ENCODE measurements at places on chromosomes 1 and 21. TPM values are rescaled to one million over a fixed set of nuclear protein-coding genes. Genes with fewer than 3 reads are reported as not detected.

The CBR3 gene
- 0.91 TPM for polyA plus RNA-seq

The SFN gene
- 0.55 TPM for polyA plus RNA-seq

The PRMT2 gene
- 119 TPM for polyA plus RNA-seq

The PIGR gene
- polyA plus RNA-seq, result 1.6 TPM

The TLR5 gene
- polyA plus RNA-seq, result 5.9 TPM

The ARHGAP29 gene
- 96.2 TPM for polyA plus RNA-seq

The PARS2 gene
- 9.4 TPM for polyA plus RNA-seq

The CGN gene
- polyA plus RNA-seq, result 55.6 TPM

The SH3D21 gene
- 31.2 TPM for polyA plus RNA-seq

The HSD3B1 gene
- 0.78 TPM for polyA plus RNA-seq

The CDA gene
- 3.8 TPM for polyA plus RNA-seq

The TIAM1 gene
- 18.1 TPM for polyA plus RNA-seq

The KCNJ15 gene
- polyA plus RNA-seq, result 269 TPM

The IFNLR1 gene
- 3.5 TPM for polyA plus RNA-seq

The KIF17 gene
- polyA plus RNA-seq, result 4.3 TPM

The CD34 gene
- 89.7 TPM for polyA plus RNA-seq

The KCND3 gene
- polyA plus RNA-seq, result 1.8 TPM

The NCAM2 gene
- 9.9 TPM for polyA plus RNA-seq

The LEFTY2 gene
- 0.98 TPM for polyA plus RNA-seq

The NUDT4B gene
- polyA plus RNA-seq, result 1.8 TPM

The NECTIN4 gene
- polyA plus RNA-seq, result 4.0 TPM

The FAM3B gene
- 18.3 TPM for polyA plus RNA-seq

The TBX15 gene
- polyA plus RNA-seq, result 0.35 TPM

The LCE2A gene
- polyA plus RNA-seq, result not detected

The ALX3 gene
- polyA plus RNA-seq, result not detected

The OVAAL gene
- not detected for polyA plus RNA-seq

The HMGCS2 gene
- 79.7 TPM for polyA plus RNA-seq

The OR10K2 gene
- not detected for polyA plus RNA-seq

The RAB7B gene
- polyA plus RNA-seq, result 2.3 TPM
